Activated CD4-positive, alpha-beta T cell treated with anti-CD3 and anti-CD28 coated beads for 36 hours (primary cell): ENCODE measurements at places on chromosomes 13 and 19. TPM values are rescaled to one million over a fixed set of nuclear protein-coding genes. Genes with fewer than 3 reads are reported as not detected.

DNA sequence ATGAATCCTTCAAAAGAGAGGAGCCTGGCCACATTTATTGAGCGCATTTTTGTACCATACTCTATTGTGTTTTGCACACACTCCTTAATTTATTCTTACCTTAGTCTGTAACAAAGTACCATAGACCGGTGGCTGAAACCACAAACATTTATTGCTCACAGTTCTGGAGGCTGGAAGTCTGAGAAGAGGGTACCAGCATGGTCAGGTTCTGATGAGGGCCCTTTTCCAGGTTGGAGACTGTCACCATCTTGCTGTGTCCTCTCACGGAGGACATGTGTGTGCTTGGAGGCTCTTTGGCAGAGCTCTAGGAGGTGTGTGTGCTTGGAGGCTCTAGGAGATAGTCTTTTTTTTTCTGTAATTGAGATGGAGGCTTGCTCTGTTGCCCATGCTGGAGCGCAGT, 2.1 kb downstream of the ZNF331 start:
- DNase-seq: no peak

- DNase-seq: no peak
Observed at GRCh38 chr19:38744298-38744681, at the start of gene CAPN12. TSS of gene CAPN12 (minus strand) at chr19:38744474. CDS start at chr19:38744165, 309 bp downstream.

LGI4 gene
- total RNA-seq: 0.67 TPM

DNA sequence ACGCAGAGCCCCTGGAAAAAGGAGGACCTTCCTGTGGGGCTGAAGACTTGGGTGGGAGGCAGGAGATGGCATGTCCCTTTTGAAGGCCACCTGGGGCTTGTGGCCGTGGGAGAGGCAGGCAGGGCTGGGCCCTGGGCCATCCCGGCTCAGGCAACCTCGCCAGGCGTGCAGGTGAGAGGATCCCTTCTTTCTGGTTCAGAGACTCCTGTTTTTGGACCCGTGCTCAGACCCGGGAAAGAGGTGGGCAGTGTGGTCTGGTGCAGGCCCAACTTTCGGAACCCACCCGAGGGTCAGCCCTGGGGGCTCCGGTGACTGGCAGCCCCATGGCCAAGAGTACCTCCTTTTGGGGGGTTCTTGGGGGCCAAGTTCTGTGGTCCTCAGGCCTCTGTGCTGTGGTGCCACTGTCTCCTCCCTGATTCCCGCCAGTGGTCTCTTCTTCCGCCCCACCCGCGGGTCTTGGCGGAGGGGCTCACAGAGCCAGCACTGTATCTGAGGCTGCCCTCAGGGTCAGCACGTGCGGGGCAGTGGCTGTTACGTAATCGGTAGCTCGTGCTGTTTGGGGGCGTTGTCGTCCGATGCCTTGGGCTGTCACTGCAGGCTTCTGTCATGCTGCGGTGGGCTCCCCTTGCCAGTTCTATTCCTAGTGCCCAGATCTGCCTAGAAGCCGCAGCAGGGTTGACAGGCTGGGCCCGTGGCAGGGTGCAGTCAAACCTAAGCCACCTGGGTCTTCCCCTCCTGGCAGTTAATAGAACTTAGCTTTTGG, 42.7 kb downstream of the KDM4B start:
- DNase-seq: no peak

DNA sequence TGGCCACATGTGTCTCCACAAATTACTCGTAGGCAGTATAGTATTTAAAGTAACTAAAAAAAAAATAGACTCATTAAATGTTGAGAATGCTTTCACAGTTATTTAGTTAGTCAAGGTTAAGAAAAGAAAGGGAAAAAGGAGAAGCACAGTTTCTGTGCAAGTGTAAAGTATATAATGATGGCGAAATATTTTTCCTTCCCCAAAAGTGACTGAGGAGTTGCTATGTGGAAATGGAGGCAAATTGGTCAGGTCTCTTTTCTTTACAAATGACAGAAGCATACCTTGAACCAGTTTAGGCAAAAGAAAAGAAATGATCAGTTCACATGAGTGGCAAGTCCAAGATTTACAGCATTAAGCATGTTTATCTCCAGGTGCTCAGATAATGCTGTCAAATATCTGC, 18.0 kb downstream of the CSNK1A1L start:
- no peak for DNase-seq

GRCh38 chr19:6272411-6272791, 7.4 kb downstream of the MLLT1 start:
- no peak for DNase-seq

DNA sequence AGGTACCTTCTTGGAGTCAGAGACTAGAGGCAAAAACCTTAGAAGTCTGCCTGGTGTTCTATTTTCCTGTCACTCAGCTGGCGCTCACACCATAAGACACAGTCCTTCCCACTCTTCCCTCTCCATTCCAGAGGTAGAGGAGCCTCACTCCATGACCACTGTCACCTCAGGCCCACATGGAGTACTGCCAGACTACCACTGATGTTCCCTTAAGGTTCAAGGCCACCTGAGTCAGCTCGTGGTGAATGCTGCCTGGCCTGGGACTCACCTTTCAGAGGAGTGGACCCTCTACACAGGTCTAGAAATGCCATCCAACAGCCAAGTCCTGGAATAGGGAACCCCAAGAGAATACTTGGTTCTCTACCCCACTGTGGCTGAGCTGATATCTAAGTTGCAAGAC, 29.9 kb downstream of the RGCC start:
- no peak for DNase-seq

TSHZ3 gene
- total RNA-seq: 0.85 TPM

NDFIP2 gene
- 205 TPM for total RNA-seq

- DNase-seq: peak; percentile 82
Observed at GRCh38 chr13:99859178-99860177, 112.1 kb downstream of the ZIC5 start.

RAB20 gene
- 6.0 TPM for total RNA-seq

GRCh38 chr19:14393329-14393728, 12.1 kb downstream of the ADGRE5 start:
- no peak for DNase-seq

PODNL1 gene
- total RNA-seq: 0.25 TPM

- DNase-seq: no peak
Observed at GRCh38 chr13:47178090-47178950, 281.5 kb upstream of the HTR2A start.

GRCh38 chr13:46684287-46685001, 112.5 kb downstream of the ESD start:
- DNase-seq: no peak

DNA sequence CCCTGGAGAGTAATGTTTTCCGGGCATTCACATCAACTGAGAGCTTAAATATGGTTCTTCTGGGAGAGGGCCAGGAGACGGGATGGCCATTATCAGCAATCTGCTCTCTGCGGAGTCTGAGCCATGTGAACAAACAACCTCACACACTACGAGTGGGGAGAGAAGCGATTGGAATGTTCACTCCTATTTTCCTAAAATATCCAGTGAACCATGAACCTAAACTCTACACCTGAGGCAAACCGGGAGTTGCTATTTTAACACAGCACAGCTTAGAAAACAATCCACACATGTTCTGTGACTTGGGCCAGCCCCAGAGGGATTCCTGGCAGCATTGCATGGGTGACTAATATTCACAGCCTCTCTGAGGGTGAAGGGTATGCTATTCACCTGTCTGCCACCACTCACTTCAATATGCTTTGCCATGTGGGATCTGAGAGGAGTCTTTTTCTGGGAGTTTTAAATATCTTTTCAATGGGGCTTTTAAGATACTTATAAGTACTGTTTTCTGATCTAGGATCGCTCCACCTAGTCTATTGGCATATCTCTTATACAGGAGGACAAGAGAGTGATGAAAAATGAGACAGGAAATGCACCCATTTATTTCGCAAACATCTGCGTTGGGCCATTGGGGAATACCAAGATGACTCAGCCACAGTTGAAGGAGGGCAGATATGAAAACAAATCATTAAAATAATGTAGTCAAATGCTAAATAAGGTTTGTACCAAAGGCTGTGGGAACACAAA, 72.6 kb upstream of the SERP2 start:
- peak; percentile 57 for DNase-seq

DAND5 gene
- total RNA-seq: 0.21 TPM

- peak; percentile 57 for DNase-seq
Observed at GRCh38 chr13:74052402-74052928, 81.7 kb downstream of the KLF12 start.

CD37 gene
- total RNA-seq: 191 TPM

GRCh38 chr13:46595885-46596275, 42.9 kb downstream of the LRCH1 start:
- no peak for DNase-seq

GRCh38 chr13:30668312-30668711, 50.6 kb downstream of the USPL1 start:
- no peak for DNase-seq

DNA sequence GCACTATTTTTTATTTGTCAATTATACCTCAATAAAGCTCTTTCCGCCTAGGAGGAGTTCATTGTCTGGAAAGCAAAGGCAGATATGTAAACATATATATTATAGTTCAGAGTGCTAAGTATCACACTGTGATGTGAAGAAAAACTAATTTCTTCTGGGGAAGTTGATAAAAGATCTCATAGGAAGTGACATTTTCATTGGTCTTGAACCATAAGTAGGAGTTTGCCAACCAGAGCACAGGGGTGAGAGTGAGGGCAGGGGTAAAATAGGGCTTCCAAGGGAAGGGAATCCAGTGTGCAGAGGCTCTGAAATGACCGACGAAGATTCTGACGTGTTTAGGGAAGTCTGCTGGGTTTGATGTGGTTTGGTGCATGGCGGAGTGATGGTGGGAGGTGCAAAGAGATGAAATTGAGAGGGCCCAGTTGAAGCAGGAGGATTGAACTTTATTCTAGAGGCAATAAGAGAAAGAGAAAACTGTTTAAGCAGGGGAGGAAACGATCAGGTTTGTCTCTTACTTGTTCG, 780 bp upstream of the GTF2F2 start:
- peak; percentile 72 for DNase-seq

ZNF83 gene
- total RNA-seq: 27.5 TPM

INSR gene
- total RNA-seq: 3.5 TPM

DNA sequence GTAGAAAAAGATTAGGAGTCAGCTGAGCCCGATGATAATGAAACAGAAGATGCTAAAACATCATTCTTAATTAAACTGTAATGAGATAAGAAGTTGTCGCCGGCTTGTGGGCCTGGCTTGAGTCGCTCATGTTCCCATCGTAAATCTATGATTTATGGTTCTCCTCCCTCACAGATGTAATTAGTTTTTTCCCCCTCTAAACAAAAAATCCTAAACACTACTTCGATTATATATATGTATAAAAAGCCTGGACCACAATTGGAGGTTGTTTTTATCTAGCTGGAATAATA, 151.3 kb downstream of the PTPRS start:
- DNase-seq: no peak

DNA sequence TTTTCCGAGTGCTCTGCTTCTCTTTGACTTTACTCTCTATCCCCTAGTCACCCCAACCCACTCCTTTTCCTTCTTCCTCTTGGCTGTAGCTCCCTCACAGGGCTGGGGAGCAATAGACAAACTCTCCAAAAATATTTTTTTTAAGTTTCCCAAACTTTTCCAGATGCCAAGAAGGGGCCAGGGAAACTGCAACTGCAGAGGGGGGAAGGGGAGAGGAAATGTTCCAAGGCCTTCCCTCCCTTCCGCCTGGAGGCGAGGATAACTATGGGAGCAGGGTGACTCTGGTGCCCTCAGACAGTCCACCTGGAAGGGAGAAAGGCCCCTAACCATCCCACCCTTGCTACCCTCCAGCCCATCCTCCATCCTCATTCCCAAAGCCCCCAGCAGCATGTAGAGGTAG, 49.4 kb downstream of the LYL1 start:
- DNase-seq: no peak

GRCh38 chr13:114000151-114001040, 26.5 kb upstream of the C13orf46 start:
- no peak for DNase-seq

- no peak for DNase-seq
Observed at GRCh38 chr19:28245937-28246336, 967.0 kb downstream of the UQCRFS1 start.

ZNF419 gene
- total RNA-seq: 6.6 TPM

TRAPPC2B gene
- total RNA-seq: 3.2 TPM

GRCh38 chr13:52109116-52109670, 19.7 kb downstream of the NEK5 start:
- DNase-seq: no peak
